HuH-7 (cell line): ENCODE measurements at places on chromosomes 4 and X.
A peak's percentile ranks its signal among the peaks of the same experiment; 100 is the strongest.

GRCh38 chr4:141041021-141041476 lies 92.2 kb downstream of the RNF150 start:
- DNase-seq: peak; percentile 6

- DNase-seq: no peak
Observed at GRCh38 chr4:118941149-118941548, 52.5 kb downstream of the SYNPO2 start.

GRCh38 chrX:22105231-22105630 lies 73.1 kb downstream of the PHEX start:
- no peak for DNase-seq

- no peak for DNase-seq
Observed at GRCh38 chrX:151988706-151989299, 14.3 kb upstream of the GABRE start.

DNA sequence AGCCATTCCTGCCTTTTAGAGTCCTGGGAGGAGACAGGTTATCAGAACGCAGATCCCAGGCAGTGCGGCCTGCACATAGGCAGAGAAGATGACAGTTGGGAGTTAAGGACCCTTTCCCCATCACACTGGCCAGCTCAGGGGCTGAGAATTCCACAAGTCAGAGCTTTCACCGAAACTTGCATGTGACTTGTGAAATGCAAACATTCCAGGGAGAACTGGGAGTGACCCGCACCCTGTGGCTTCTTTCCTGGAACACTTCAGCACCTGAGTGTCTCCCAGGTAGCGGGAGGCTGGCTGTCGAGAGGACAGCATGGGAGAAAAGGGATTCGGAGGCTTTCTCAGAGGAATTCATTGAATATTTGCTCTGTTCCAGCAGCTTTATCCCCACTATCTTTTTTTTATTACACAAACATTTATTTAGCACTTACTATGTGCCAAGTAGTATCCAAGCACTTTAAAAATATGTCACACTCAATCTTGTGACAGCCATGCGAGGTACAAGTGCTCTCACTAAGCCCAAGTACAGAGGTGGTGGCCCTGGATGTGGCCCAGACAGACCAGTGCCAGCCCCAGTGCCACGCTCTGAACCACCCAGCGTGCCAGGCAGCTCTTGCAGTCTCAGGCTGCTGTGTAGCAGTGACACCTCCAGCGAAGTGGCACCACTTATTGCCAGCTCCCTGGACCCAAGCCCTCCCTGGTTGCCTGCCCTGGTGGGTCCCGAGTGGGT lies 100.5 kb downstream of the PHKA2 start:
- no peak for DNase-seq

GRCh38 chrX:49039598-49040375 lies 3.4 kb downstream of the TFE3 start:
- DNase-seq: peak; percentile 96

- no peak for DNase-seq
Observed at GRCh38 chr4:155974476-155974749, 20.7 kb upstream of the CTSO start.

DNA sequence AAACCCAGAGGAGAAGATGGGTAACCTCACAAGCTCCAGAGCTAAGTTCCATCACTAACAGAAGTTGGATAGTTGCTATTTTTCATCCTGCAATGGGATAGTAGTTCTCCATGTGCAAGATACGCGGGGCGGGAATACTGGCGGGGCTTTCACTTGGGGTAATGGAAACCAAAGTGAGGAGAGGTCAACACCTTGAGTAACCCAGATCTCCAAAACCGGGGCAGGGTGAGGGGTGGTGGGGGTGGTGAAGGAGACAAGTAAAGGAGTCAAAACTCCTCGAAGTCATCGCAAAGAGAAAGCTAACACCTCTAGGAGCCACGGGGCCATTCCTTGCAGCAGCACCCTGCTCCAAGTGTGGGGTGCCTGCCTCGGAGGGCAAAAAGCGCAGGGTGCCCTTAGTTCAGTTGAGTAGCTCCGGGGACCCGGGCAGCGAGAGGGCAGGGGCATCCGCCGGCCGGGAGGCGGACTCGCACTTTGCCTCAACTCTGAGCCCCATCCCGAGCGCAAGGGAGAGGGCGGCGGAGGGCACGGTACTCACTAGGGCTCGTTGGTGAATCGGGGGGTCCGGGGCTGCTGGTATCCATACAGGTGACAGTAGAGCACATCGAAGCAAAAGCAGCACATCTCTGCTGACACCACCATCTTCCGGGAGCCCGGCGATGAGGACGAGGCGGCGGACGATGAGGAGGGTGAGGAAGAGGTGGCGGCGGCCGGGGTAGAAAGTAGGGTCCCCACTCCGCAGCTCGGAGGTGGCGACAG lies 645 bp downstream of the AMMECR1 start:
- no peak for DNase-seq
